ENCODE measurements at places on chromosomes 5 and 9. TPM values are rescaled to one million over a fixed set of nuclear protein-coding genes. Genes with fewer than 3 reads are reported as not detected.

The PCDHGA11 gene
- 8.2 TPM for total RNA-seq

The FAM221B gene
- not detected for total RNA-seq

- no peak overlapping the region for H3K4me3 ChIP-seq
- no peaks in the 10 kb centered on the region for H3K4me1 ChIP-seq
- H3K27ac ChIP-seq, result no peak overlapping the region
- no peaks in the 10 kb centered on the region for H3K27me3 ChIP-seq
- DNase-seq, result no peak
Observed at GRCh38 chr5:16490911-16491310, 25.3 kb upstream of the ZNF622 start.

- peaks cover 4% of the 10 kb centered on the region for H3K4me1 ChIP-seq
- no peaks in the 10 kb centered on the region for H3K27me3 ChIP-seq
- DNase-seq, result no peak
Observed at GRCh38 chr9:109861499-109861898, 81.5 kb downstream of the PALM2AKAP2 start.

- H3K4me3 ChIP-seq, result no peak overlapping the region
- H3K4me1 ChIP-seq, result no peaks in the 10 kb centered on the region
- DNase-seq, result no peak
- H3K27me3 ChIP-seq, result no peaks in the 10 kb centered on the region
Observed at GRCh38 chr9:101468116-101468515, 32.5 kb upstream of the ALDOB start.

- H3K4me3 ChIP-seq, result no peak overlapping the region
- no peaks in the 10 kb centered on the region for H3K4me1 ChIP-seq
- no peaks in the 10 kb centered on the region for H3K36me3 ChIP-seq
- no peak for DNase-seq
Observed at GRCh38 chr9:7656636-7657035, 142.9 kb downstream of the DMAC1 start.

- peaks cover 2% of the 10 kb centered on the region for H3K36me3 ChIP-seq
- H3K4me3 ChIP-seq, result no peak overlapping the region
- DNase-seq, result no peak
- H3K27ac ChIP-seq, result no peak overlapping the region
Observed at GRCh38 chr5:139631520-139632165, 16.5 kb upstream of the CXXC5 start.

GRCh38 chr5:101943784-101944183 is 352.3 kb downstream of the SLCO4C1 start:
- no peak overlapping the region for H3K4me3 ChIP-seq
- H3K36me3 ChIP-seq, result no peaks in the 10 kb centered on the region
- DNase-seq, result no peak
- no peak overlapping the region for H3K27ac ChIP-seq
